ENCODE measurements at places on chromosomes 4 and X.

GRCh38 chr4:181323061-181323460 is 920.1 kb upstream of the TENM3 start:
- DNase-seq = no peak

DNA sequence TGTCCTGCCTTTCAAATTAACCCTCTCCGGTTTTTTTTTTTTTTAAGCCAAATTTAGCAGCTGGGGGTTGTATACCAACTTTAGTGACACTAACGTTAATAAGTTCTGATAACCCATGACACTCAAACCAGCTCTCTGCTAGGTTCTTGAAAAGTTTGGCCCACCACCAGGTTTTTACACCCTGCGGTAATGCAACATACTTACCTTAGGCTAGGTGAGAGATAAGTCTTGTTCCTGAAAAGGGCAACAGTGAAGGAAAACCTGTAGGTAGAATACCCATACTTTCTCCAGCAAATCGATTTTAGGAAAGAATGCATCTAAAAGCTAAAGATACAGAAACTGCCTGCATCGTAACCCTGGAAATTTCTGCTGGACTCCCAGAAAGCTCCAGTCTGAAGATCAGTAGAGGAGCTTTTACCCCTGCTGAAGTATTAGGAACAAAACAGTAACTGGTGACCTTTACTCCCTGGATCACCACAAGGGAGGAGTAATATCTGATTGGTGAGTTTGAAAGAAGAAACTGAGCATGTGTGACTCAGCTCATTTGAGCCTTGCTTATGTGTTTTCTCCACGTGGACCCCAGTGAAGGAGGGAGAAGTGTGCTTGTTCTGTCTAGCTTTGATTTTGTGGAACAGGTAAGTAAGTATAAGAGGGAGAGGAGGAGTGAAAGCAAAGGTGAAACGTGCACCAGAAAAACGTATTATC is 34.4 kb upstream of the COX18 start:
- DNase-seq = no peak

DNA sequence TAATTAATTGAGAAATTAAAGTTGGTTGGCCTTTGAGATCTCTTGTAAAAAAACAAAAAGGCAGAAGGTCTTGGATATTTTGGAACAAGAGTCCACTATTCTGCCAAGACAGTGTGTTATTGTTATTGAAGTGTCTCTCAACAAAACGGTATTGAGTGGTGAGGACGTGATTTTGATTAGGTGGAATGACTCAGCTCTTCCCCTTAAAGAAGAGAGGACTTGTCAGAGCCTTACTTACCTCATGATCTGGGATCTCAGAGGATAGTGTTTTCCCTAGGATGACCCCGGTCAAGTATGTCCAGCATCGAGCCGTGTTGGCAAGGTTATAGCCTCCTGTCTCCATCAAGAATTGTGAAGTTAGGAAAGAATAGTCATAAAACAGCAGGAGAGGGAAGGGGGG is 110.9 kb downstream of the HDAC8 start:
- no peak for DNase-seq

DNA sequence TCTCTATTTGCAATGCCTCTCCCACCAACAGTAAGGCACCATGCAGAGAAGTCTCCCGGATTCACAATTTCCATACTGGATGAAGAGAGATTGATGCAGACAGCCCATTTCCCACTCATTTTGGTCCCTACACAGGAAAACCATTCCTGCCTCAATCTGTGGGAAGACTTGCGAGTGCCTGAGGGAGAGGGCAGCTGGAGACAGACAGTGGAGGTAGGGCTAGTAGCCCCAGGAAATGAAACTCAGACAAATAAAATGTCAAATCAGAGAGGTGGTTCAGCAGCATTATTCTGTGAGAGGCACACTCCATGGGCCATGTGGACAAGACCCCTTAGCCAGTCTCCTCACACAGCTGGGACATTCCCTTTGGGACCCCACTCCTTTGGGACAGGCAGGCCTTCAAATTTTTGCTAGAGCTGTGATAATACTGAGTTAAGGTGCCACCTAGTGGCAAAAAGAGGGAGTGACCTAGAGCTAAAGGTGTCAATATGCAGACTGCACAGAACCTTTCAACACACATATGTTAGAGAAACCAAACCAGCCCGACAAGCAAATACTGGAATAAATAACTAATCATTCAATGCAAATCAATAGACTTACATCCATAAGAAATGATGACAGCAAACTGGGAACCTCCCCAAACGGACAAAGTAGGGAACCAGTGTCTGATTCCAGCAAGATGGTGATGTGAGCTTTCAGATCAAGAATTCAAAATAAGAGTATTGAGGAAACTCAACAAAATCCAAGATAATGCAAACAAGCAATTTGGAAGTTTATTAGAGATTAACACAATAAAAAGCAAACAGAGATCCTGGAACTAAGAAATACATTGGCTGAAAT is 1865.3 kb upstream of the AGA start:
- peak; percentile 4 for DNase-seq

DNA sequence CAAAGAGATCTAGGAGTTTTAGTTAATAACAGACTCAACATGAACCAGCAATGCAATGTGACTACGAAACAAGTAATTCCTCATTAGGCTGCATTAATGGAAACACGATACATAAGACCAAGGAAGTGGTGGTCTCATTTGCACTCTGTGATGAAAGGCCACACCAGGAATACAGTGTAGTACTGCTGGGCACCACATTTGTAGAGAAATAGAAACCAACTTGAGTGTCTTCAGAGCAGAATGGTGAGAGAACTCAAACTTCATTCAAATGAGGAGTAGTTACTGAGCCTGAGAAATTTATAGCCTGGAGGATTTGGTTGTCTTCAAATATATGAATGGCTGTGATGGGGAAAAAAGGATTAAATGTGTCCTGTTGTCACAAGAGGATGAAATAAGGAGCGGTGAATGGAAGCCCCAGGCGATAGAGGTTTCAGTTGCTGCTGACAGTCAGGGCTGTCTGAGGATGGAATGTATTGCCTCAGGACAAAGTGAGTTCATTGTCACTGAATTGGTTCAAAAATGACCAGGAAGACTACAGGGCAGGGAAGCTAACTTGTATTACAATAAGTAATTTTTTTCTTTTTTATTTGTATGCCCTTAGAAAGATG is 50.9 kb downstream of the NFKB1 start:
- DNase-seq = no peak

DNA sequence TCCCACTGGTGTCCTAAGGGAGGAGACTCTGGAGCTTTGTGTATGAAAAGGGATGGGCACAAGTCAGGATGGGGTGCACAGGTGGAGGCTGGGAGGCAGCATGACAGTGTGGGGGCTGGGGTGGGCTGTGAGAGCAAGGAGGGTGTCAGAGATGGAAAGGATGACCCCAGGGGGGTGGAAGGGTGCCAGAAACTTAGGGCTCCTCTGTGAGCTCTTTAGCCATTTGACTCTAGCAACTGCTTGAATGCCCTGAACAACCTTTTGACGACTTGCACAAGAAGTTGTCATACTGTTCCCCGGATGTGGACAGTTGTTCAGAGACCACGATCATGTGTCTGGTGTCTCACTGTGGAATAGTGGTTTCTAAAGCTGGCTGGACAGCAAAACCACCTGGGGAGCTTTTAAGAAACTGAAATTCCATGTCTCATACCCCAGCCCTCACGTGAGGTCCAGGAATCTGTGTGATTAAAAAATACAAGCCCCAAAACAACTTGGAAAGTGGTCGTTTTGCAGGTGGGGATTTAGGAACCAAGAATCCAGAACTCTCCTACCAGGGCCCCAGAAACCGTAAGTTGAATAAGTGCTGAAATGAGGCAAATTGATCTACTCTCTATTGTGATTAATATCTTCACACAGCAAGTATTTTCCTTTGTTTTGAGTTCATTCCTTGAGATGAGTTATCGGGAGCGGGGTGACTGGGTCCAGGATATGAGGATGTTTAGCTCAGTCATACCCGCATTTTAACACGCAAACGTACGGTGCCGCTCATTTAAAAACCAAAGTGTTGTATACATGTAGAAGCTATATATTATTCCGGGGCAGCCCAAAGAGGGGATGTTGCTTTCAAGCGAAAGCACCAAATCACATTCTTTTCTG is 3.4 kb downstream of the RHOH start:
- DNase-seq = peak; percentile 84

GRCh38 chr4:134958862-134959261 is 757.3 kb upstream of the PABPC4L start:
- DNase-seq = no peak

DNA sequence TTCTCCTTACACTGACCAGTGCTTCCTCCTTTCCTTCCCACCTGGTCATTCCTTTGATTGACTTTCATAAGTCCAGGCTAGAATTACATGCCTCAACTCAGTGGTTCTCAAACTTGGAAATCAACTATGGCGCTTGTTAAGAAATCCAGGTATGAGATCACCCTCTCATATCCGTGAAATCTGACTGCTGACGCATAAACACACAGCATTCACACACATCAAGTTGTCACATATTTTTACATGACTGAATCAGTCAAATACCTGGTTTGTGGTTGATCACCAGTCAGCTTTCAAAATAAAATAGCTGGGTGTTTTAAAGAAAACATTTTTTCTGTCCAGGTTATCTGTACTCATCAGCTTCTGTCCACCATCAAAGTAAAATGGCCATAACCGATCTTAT is 433.5 kb downstream of the AFF2 start:
- DNase-seq = no peak

DNA sequence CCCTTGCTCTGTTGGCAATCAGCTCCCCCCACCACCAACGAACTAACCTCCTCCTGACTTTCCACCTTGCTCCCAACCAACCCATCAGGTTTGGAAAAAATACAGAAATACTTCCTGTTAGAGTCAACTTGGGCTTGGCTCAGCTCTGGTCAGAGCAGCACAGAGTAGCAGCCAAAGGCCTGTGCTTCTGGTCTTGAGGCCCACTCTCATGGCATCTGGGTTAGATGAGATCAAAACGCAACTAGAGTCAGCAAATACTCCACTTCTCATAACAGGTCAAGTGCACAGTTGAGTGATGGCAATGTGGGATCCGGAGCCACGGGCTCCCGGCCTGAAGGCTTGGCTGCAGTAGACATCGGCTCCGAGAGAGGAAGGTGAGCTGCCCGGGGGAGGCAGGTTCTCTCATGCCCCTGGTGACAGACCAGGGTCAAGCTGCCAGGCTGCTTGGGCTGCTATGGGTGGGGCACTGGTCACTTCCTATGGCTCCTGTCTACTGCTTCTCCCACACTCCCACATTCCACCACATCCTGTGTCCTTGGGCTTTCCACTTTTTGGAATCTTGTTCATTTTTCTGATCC is 34.8 kb downstream of the ZNF185 start:
- DNase-seq = no peak

Measured in CD4-positive, alpha-beta T cell treated with Interleukin-21 for 1 hour (primary cell).